A549 treated with CpdA at 1 μM for 4 hours (cell line): ENCODE measurements at places on chromosomes 12 and 14. TPM values are rescaled to one million over a fixed set of nuclear protein-coding genes. Genes with fewer than 3 reads are reported as not detected.

Gene MIPOL1
- total RNA-seq, result 1.4 to 3.4 TPM (median 3.0 TPM) in 5 replicates

Gene TDRD9
- 0.02 TPM in 1 of 5 replicates, not detected in the others for total RNA-seq

Gene GRIP1
- 0.71 to 6.3 TPM (median 4.1 TPM) in 5 replicates for total RNA-seq

Gene TAS2R20
- total RNA-seq, result 0.08 to 0.35 TPM (median 0.15 TPM) in 3 of 5 replicates, not detected in the others

Gene NR1H4
- total RNA-seq, result 0.05 to 0.23 TPM (median 0.09 TPM) in 3 of 5 replicates, not detected in the others

Gene PLEKHD1
- 0.02 to 0.03 TPM in 2 of 5 replicates, not detected in the others for total RNA-seq

Gene IL22
- total RNA-seq, result not detected in 5 replicates
